ENCODE measurements at places on chromosomes 2 and 18. TPM values are rescaled to one million over a fixed set of nuclear protein-coding genes. Genes with fewer than 3 reads are reported as not detected.

HSBP1L1 gene
- total RNA-seq, result 13.9 TPM

IL36G gene
- total RNA-seq, result not detected

ARHGEF33 gene
- total RNA-seq, result 0.02 TPM

TMEM17 gene
- 4.6 TPM for total RNA-seq

SPATA3 gene
- total RNA-seq, result not detected

GALR1 gene
- total RNA-seq, result not detected

PKP4 gene
- total RNA-seq, result 21.5 TPM

TRIM43 gene
- not detected for total RNA-seq

LRRC30 gene
- total RNA-seq, result not detected

IKZF2 gene
- total RNA-seq, result 0.27 TPM

MARCO gene
- total RNA-seq, result 0.08 TPM

DCDC2C gene
- total RNA-seq, result 0.38 TPM

KCNG2 gene
- not detected for total RNA-seq

MAL gene
- total RNA-seq, result 0.12 TPM

PSMA8 gene
- total RNA-seq, result not detected

CCDC74B gene
- 6.4 TPM for total RNA-seq

CENPA gene
- 55.9 TPM for total RNA-seq

VWC2L gene
- not detected for total RNA-seq

TFPI gene
- total RNA-seq, result 56.5 TPM

UGT1A4 gene
- 0.12 TPM for total RNA-seq

RAMP1 gene
- not detected for total RNA-seq

ADAM23 gene
- total RNA-seq, result 8.4 TPM

DNMT3A gene
- 6.8 TPM for total RNA-seq

ST6GAL2 gene
- total RNA-seq, result 16.1 TPM

CD226 gene
- total RNA-seq, result 0.23 TPM
